ENCODE measurements at places on chromosomes 1 and 21. TPM values are rescaled to one million over a fixed set of nuclear protein-coding genes. Genes with fewer than 3 reads are reported as not detected.

- peak; percentile 93 for DNase-seq
- H3K27me3 ChIP-seq, result no peaks in the 10 kb centered on the region
- H3K4me1 ChIP-seq, result peaks cover 10% of the 10 kb centered on the region
- no peaks in the 10 kb centered on the region for H3K36me3 ChIP-seq
These were observed 38.1 kb upstream of the PTCH2 start for GRCh38 chr1:44881011-44881632.

DNA sequence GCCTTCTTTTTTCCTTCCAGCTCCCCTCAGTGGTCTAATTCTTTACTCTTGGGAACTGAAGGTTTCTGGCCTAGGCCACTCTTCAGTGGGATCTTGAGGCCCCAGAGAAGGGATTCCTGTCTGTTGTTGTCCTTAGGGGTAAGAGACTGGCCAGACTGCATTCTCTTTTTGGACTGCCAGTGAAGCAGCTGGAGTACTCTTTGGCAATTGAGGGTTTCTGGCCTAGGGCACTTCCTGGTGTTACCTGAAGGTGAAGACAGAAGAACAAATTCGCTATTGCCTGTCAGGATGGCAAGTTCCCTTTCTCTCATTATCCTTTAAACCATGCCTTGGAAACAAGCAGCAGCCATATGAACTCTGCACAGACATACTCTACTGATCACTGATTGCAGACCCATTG lies 286.6 kb upstream of the ZP4 start:
- no peaks in the 10 kb centered on the region for H3K27me3 ChIP-seq
- no peaks in the 10 kb centered on the region for H3K36me3 ChIP-seq
- no peaks in the 10 kb centered on the region for H3K4me1 ChIP-seq

DNA sequence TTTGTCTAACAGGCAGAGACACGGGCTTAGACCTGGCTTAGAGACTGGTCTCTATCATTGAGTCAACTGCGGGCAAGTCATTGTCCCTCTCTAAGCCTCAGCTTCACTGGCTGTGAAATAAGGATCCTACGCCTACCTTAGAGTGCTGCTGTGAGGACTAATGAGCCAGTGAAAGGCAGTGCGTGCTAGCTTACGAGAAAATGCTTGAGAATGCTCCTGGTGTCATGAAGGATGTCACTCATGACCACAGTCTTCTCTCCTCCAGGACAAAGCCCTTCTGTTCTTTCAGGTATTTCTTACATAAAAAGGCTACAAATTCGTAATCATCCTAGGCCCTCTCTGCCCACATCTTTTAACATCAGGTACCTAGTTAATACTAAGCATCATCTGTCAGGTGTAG lies 16.5 kb upstream of the A3GALT2 start:
- H3K4me3 ChIP-seq, result no peak overlapping the region
- no peak for DNase-seq
- H3K27me3 ChIP-seq, result no peaks in the 10 kb centered on the region
- peaks cover 90% of the 10 kb centered on the region for H3K4me1 ChIP-seq
- H3K27ac ChIP-seq, result peak overlapping the region; percentile 96

- H3K27ac ChIP-seq, result no peak overlapping the region
- DNase-seq, result peak; percentile 66
- H3K4me3 ChIP-seq, result no peak overlapping the region
- H3K4me1 ChIP-seq, result peaks cover 48% of the 10 kb centered on the region
- H3K27me3 ChIP-seq, result no peaks in the 10 kb centered on the region
These were observed 56.3 kb upstream of the C1orf87 start for GRCh38 chr1:60129911-60130310.

DNA sequence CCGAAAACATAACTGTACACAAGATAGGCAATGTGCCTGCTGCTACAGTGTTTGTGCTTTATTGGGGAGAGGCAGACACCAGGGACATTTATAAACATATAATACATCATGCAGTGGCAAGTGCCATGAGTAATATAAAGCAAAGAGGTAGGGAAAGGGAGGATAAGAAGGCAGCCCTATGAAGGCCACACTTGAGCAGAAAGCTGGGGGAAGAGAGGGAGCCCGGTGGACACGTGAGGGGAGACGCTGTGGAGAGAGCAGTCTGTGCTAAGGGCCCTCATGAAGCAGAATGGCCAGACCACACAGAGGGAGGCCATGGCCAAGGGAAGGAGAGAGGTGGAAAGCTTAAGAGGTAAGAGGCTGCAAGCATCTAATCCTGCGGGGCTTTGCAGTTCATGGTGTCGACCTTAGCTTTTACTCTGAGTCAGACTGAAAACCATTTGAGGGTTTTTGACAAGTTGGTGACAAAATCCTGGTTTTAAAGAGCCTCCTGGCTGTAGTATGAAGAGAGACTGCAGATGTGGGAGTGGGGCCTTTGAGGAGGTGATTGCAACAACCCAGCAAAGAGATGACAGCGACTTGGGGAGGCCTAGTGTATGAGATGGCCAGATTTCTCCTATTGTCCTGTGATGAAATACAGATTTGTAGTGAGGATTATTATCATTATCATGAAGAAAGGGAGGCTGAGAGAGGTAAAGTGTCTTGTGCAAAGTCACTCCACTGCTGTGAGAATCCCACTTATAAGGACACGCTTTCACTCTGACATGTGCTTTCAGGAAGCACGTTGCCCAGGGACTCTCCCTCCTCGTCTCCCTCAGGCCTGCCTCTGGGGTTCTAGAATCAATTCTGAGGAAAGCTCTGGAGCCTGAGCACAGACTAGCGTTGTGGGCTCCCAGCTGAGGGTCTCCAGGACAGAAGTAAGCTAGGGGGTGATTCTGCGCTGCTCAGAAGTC lies 192.9 kb downstream of the RHOU start:
- DNase-seq, result no peak
- H3K4me3 ChIP-seq, result no peak overlapping the region
- H3K4me1 ChIP-seq, result no peaks in the 10 kb centered on the region
- H3K27me3 ChIP-seq, result peaks cover 21% of the 10 kb centered on the region
- H3K27ac ChIP-seq, result no peak overlapping the region
- H3K36me3 ChIP-seq, result no peaks in the 10 kb centered on the region

DNA sequence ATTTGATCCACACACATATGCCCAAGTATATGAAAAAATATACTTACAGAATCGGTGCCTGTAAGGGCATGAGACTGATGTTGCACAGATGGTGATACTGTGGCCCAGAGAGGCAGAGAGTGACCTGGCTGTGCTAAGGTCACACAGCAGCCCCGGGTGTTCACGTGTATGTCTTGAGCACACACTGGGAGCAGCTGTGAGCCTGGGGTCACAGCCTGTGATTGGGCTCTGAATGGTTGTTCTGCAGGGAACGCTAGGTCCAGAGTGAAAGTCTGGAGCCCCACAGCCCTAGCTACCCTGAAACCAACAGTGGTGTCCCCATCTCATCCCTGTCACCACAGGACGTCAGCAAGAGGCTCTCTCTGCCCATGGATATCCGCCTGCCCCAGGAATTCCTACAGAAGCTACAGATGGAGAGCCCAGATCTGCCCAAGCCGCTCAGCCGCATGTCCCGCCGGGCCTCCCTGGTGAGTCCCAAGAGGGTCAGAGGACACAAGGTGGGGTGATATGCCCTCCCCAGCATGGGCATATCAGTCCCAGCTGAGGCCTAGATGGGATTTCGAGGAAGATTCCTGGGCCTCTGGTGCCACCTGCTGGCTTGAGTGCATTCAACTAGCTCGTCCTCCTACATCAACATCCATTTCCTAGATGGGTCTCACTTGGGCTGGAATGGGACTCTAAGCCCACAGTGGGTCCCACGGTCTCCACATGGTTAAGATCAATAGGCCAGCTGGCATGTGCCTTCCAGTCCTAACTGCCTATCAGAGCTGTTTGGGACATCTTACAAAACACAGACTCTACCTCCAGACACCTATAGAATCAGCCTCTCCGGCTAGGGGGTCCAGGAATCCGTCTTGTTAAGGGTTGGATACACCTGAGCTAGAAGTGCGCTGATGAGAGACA lies 19.7 kb downstream of the CDK18 start:
- no peak overlapping the region for H3K4me3 ChIP-seq
- DNase-seq, result peak; percentile 77
- H3K27me3 ChIP-seq, result peaks cover 8% of the 10 kb centered on the region

DNA sequence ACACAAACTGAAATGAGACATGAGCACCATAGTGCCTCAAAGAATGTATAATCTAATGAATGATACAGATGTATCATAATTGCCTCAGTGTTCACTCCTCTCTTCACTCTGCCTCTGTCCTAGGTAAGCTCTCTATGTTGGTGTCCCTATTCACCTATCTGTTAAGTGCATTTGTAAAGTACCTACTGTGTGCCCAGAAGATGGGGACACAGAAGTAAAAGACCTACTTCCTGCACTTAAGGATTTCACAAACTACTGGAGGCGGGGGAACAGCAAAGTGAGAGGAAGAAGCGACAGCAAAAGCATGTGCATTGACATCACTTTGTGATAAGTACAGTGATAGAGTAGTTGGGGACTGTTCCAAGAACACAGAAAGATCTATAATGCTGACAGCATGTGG lies 18.1 kb downstream of the RD3 start:
- H3K36me3 ChIP-seq, result no peaks in the 10 kb centered on the region
- peaks cover 20% of the 10 kb centered on the region for H3K27me3 ChIP-seq
- H3K4me3 ChIP-seq, result no peak overlapping the region
- no peak overlapping the region for H3K27ac ChIP-seq
- DNase-seq, result no peak

DNA sequence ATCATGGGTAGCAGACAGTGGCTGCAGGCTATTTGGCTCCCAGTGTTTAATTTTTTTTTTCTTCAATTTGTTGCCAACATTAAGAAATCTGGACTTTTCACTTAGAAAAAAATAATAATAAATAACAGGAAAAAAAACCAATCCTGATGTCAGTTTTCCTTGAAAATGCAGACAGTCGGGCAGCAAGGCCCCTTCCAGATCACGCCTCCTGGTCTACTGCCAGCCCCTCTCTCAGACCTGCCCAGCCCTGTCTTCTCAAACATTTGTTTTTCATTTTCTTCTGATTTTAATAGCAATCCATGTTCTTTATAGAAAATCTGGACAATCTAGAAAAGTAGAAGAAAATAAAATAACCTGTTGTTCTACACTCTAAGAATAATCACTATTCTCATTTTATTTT lies 15.5 kb downstream of the IFNGR2 start:
- H3K4me3 ChIP-seq, result no peak overlapping the region
- no peak for DNase-seq
- H3K27me3 ChIP-seq, result no peaks in the 10 kb centered on the region
- peaks cover 8% of the 10 kb centered on the region for H3K4me1 ChIP-seq
- H3K27ac ChIP-seq, result no peak overlapping the region

GRCh38 chr1:190957565-190957964 lies 479.9 kb upstream of the BRINP3 start:
- no peaks in the 10 kb centered on the region for H3K36me3 ChIP-seq
- DNase-seq, result no peak
- no peak overlapping the region for H3K4me3 ChIP-seq
- H3K27ac ChIP-seq, result no peak overlapping the region
- no peaks in the 10 kb centered on the region for H3K27me3 ChIP-seq

DNA sequence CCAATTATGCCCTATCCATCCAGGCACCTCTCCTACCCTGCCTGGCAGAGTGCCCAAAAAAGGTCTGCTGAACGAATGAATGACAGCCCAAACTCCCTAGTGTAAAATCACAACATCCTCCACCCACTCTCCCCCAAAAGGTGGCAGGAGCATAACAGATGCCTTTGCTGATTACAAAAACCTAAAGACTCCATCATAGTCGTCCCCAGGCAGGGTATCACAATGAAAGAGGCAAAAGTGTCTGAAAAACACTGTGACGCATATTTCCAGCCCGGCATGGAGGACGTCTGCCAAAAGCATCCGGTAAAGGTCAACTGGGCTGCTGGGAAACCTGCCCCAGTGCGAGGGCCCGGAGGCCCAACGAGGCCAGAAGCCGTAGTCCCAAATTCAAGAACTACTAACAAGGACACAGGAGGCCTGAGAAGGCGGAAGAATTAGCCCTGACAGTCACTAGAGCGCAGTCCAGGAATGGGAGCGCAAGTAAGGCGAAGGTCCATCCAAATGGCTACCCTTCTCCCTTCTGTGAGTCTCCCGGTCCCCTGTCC lies 576 bp downstream of the SMIM12 start:
- peak overlapping the region; percentile 69 for H3K27ac ChIP-seq
- no peaks in the 10 kb centered on the region for H3K36me3 ChIP-seq
- peaks cover 13% of the 10 kb centered on the region for H3K4me1 ChIP-seq
- peak overlapping the region; percentile 88 for H3K4me3 ChIP-seq
- peak; percentile 74 for DNase-seq

DNA sequence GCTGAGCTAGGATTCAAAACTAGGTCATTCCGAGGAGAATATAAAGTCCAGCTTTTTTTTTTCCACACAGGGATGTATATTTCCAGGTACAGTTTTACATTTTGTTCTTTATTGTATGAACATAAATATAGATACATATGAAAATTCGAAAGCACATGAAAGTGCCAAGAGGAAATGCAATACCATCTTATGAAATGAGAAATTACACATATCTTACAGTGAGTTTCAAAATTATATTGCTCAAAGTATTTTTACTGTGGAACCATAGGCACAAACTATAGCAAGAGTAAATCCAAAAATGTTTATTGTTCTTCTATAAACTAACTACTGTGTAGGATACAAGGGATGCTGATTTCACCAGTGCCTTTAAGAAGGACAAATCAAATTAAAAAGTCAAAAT lies 39.0 kb downstream of the PTPRC start:
- no peak overlapping the region for H3K4me3 ChIP-seq
- H3K27ac ChIP-seq, result peak overlapping the region; percentile 48

GRCh38 chr1:90176530-90176929 lies 181.6 kb downstream of the ZNF326 start:
- no peak for DNase-seq
- H3K27ac ChIP-seq, result no peak overlapping the region
- H3K36me3 ChIP-seq, result no peaks in the 10 kb centered on the region
- H3K4me1 ChIP-seq, result no peaks in the 10 kb centered on the region
- H3K4me3 ChIP-seq, result no peak overlapping the region
- H3K27me3 ChIP-seq, result no peaks in the 10 kb centered on the region

GRCh38 chr21:26842300-26842699 lies 2.9 kb downstream of the ADAMTS1 start:
- H3K27me3 ChIP-seq, result no peaks in the 10 kb centered on the region
- DNase-seq, result peak; percentile 83
- H3K36me3 ChIP-seq, result peaks cover 54% of the 10 kb centered on the region
- peak overlapping the region; percentile 93 for H3K4me3 ChIP-seq

The GNG12 gene
- 315 TPM for total RNA-seq

The TCHHL1 gene
- total RNA-seq, result not detected

The NR5A2 gene
- total RNA-seq, result 0.65 TPM

The TRABD2B gene
- total RNA-seq, result not detected

The MIXL1 gene
- total RNA-seq, result not detected
